ENCODE measurements at places on chromosomes 1 and 21.

- no peak for DNase-seq
Measured at GRCh38 chr1:174000371-174000770, 21.8 kb downstream of the RC3H1 start.

GRCh38 chr21:28431022-28431421 lies 561.7 kb downstream of the LTN1 start:
- no peak for DNase-seq

GRCh38 chr1:59569198-59569597 lies 245.6 kb upstream of the HOOK1 start:
- no peak for DNase-seq

DNA sequence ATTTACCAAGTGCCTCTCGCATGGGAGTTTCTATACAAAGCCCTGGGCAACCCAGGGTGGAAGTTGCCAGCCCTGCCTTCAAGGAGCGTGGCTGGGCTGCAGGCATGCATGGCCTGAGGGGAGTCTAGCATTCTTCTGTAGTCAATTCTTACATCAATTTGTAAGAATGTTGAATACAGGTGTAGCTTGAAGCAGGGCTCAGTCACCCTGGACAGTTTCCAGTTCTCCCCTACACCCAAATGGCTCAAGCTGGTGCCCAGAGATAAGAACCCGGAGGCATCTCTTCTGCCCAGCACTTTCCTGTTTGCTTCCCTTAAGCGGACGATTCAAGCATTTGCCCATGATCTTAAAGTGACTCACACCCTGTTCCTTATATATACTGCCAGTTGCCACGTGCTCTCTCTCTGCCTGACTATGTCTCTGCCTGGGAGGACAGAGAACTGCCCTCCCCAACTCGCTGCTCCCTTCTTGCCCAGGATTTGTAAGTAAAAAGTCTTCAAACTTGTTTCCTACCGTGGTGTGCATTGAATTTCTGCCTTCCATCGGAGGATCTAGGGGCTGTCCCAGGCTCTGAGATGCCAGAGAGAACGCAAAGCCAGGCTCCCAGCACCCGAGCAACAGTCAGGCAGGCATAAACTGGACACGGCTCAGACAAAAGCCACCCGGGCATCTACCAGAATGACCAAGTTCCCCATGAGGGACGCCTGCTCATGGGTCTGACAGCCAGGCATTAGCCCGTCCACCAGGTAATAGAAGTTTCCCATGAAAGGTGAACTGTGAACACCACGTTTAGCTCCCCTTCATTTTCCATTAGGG lies 50.9 kb upstream of the AJAP1 start:
- DNase-seq, result no peak
